Tibial artery (tissue), 4 donors: ENCODE measurements at places on chromosomes 4 and X.

GRCh38 chr4:178556796-178557195, 1114.6 kb upstream of the AGA start:
- no peak for DNase-seq

GRCh38 chrX:39556056-39556455, 541.7 kb downstream of the BCOR start:
- no peak for DNase-seq

- DNase-seq: no peak
These were observed 143.2 kb upstream of the DCAF8L1 start for GRCh38 chrX:28124416-28124815.

DNA sequence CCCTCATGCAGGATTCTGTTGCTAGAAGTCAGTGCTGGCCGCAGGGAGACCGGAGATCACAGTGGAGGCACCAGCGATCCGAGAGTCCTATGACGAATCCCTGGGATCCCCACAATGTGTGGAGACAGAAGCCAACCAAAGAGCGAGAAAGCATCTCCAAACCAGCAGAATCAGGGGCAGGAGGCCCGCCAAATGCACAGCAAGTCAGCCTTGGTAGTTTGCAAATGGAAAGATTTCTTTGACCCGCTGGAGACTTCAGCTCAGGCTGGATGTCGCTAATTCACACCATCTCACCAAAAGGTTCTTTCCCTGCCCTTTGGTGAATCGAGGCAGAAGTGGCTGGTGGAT, 505 bp upstream of the PKD2 start:
- DNase-seq: no peak

- no peak for DNase-seq
These were observed 2.7 kb upstream of the LRCH2 start for GRCh38 chrX:115236560-115236959.

GRCh38 chr4:120319046-120319767, 252.6 kb upstream of the MAD2L1 start:
- no peak for DNase-seq

- peak; percentile 74 for DNase-seq
These were observed 113.9 kb upstream of the VAMP7 start for GRCh38 chrX:155767051-155767875.

DNA sequence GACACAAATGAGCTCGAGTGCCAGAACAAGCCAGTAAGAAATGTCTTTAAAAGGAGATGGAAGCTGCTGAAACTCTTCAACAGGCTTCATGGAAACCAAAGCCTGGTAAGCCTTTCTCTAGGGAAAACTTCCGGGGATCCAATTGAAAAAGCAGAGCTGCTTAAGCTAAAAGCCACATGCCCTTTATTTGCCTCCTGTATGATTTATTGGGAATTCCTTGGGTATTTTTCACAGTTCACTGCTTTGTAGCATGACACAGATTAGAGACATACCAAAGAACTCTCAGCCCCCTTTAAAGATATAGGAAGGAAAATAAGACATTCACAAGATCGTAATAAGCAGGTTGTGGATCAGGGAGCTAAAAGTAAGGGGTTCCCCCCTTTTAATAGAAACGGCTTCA, 6.5 kb upstream of the ARHGAP6 start:
- no peak for DNase-seq

DNA sequence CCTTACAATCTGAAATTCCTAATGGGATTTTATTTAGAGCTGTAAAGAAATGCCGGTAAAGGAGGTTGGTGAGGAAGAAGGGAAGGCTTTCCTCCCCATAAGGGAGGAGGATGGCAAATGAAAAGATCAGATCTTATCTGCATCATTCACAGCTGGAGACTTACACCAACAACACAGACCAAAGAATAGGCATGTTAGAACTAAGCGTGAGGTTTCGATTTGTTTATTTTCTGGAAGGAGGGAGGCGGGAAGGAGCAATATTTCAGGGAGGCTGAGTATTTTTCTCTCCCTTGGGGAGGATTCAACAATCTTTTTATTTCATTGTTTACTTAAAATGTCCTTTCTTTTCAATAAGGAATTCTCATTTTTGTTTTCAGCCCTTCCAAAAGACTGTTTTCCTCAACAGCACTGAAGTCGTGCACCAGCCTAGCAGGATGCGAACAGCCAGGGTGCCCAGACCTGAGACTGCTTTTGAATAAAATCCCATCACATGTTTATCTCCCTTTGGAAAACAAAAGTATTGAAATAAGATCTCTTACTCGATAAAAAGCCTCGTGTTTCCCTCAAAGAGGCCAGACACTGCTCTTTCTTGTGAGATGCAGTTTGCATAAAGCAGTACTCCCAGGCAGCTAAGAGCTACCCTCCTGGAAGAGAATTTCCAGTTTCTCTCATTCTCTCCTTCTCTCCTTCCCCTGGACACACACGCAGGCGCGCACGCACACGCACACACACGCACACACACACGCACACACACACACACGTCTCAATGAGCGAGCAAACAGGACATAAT, 236.1 kb downstream of the MGST2 start:
- DNase-seq: no peak

DNA sequence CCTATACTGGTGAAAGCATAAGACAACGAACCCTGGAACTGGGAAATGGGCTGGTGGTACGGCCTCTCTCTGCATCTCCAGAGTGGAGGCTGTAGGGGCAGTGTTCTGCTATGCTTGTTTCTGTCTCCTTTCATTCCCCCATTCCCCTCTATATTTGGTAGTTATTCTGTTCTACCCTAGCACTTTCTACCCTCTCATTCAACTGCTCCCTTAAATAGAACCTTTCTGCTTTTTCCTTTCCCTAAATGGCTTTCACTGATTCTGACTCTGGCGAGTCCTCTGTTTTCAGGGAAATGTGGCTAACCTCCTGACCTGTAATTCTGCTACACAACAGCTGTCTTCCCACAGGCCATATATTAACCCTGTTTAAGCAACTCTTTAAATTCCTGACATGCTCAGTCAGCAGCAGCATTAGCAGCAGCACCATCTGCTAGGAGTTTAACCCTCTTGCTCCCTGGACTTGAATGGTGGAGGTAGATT, 94.2 kb downstream of the CXCL13 start:
- DNase-seq: no peak

DNA sequence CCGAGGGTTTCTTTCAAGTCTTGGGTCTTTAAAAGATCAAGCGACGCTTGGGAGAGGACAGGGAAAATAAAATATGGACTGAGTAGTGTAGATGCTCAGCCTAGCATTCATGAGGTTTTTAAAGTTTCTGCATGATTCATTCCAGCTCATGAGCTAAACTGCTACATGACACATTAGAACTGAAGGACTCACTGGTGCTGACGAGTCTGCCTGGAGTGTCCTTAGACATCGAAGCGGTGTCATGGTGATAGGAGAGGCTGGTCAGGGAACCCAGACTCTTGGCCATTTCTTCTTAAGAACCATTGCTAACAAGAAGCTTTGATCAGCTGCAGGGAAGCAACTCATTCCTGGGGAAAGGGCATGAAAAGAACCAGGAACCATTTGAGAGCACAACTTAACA, 158.6 kb downstream of the TRIML1 start:
- no peak for DNase-seq

GRCh38 chrX:103647630-103648029, 18.9 kb downstream of the TCEAL1 start:
- DNase-seq: no peak

DNA sequence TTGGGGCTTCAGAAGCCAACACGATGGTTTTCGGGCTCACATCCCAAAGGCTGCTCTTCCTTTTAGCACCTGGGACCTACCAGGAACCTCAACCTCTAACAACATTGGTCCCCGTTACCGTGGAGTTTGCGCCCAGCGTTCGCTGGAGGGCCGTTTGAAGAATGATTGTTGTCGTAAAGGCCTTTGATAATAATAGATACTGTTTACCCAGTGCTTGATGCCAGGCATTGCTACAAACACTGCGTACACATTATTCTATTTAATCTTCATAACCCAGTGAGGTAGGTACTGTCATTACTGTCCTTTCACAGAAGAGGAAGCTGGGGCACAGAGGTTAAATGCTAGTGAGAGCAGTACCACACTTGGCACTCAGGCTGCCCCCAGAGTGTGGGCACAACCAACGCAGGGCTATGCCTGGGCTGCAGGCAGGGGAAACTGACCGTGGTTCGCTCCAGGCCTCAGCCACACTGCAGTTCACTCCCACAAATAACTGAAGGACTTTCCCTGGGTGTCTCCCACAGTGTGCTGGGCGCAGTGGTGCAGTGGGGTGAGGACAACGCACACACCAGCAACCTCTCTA, 1.0 kb upstream of the ACSL1 start:
- DNase-seq: no peak

DNA sequence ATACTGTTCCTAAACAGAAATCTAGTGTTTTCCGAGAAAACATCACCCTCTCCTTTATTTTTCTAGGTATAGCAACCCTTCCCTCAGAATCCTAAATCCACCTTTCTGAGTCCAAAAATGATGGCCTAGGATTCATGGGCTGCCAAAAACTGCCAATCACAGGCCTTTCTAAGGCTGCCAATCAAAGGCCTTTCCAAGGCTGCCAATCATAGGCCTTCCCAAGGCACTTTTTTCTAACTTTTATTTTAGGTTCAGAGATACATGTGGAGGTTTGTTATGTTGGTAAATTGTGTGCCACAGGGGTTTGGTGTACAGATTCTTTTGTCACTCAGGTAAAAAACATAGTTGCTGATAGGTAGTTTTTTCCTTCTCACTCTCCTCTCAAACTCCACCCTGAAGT, 673.7 kb downstream of the FAT4 start:
- DNase-seq: no peak

- DNase-seq: no peak
These were observed 6.2 kb downstream of the CD99 start for GRCh38 chrX:2697306-2697705.

DNA sequence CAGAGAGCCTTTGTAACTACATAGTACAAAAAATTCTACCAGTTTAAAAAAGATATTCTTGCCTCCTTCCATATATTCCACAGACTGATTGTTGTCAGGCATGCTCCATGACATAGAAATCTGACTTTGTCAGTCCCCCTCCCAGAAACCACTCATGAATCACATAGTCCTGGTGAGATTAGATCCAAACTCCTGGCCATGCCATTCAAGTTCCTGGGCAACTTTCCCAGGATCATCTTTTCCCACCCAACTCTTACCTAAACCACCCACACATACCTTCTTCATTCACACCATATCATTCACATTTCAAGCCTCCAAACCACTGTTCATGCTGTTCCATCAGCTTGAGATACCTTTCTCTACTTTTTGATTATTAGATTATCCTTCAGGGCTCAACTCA, 46.4 kb downstream of the SLC16A2 start:
- DNase-seq: no peak

DNA sequence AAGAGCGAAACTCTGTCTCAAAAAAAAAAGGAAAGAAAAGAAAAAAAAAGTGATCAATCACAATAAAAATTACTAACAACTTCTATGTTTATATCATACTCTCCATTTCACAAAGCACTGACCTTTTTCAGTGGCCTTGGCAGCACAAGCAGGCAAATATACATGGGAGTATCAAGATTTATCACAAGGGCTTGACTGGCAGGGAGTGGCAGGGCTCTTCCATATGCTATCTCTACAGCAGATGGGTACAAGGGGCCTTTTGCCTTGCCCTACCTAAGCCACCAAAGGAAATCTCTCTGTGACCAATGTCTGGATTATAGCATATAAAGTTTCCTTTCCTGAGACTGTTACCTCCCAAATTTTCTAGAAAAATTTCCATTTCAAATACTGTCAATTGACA, 24.4 kb downstream of the TSPAN5 start:
- no peak for DNase-seq

GRCh38 chr4:118322831-118323502, 29.8 kb downstream of the PRSS12 start:
- no peak for DNase-seq

DNA sequence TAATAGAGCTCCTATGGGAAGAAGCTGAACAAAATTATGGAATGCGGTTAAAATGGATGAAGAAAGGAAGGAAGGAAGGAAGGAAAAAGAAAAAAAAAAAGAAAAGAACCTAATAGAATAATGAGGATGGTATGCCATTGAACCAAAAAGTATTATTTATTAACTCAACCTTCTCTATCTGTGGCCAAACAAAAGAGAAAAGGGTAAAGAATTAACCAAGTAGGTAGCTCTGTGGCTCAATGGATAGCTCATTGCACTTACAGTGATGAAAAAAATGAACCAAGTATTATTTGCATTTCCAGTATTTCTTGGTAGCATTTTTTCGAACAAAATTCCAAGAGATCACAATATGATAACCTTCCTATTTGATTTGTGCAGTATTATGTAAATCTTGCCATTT, 56.9 kb upstream of the SLC39A8 start:
- DNase-seq: no peak

- no peak for DNase-seq
These were observed 3.5 kb upstream of the XG start for GRCh38 chrX:2748171-2748814.

- peak; percentile 77 for DNase-seq
These were observed 516 bp downstream of the SGMS2 start for GRCh38 chr4:107825072-107825824.

GRCh38 chr4:176226736-176227135, 31.4 kb upstream of the SPATA4 start:
- no peak for DNase-seq

DNA sequence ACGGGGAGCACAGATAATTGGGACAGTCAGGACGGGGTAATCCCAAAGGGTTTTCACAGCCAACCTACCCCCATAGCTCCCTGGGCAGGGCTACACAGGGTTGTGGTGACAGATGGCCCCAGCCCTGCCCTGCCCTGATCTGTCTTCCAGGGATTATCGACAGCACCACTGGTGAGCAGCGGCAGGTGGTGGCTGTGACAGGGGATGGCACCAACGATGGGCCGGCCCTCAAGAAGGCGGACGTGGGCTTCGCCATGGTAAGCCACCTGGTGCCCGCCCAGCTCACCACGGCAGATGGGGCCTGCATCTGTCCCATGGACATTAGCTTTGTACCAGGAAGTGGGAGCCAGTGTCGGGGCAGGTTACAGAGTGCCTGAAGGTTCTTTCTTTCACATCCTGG, 39.3 kb downstream of the ATP2B3 start:
- no peak for DNase-seq

GRCh38 chr4:162683659-162684370, 482.9 kb downstream of the NAF1 start:
- DNase-seq: no peak

DNA sequence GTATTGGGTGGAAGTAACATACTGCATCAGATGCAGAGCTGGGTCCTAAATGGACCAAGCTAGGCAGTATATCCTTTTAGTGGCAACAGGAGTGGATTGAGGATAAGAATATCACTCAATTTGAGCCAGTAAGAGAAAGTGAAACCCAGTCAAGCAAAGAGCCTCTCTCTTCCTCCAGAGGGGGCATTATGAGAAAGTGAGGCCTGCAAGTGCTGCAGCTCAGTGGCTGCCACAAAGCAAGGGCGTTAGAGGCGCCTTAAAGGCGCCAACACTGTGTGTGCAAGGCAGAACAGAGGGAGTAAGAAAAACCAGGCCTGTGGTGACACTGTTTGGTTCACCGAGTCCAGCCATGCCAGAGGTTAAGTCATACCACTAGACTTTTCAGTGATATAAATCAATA, 17.5 kb downstream of the STX18 start:
- DNase-seq: no peak

DNA sequence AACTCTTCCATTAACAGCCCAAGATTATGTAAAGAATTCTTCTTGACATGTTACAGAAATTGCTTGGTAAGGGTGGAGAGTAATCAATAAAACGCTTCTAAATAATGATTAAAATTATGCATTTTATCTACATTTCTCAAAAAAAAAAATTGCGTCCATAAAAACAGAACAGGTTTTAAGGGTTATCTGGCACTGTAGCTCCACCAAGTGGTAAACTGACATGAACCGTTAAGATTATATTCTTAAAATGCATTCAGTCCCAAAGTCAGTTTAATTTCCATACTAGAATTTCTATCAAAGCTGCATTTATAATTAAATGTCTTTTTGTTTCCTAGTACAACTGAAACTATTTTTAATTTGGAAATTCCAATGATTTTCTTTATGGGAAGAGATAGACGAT, 214.0 kb upstream of the UGT8 start:
- no peak for DNase-seq
